ENCODE measurements at places on chromosomes 1 and 21. TPM values are rescaled to one million over a fixed set of nuclear protein-coding genes. Genes with fewer than 3 reads are reported as not detected.

- no peak for DNase-seq
These were observed 104.5 kb downstream of the ZP4 start for GRCh38 chr1:237786066-237786719.

- DNase-seq: no peak
These were observed 82.4 kb downstream of the RAB3GAP2 start for GRCh38 chr1:220189750-220190347.

GRCh38 chr1:66725885-66726665 lies 26.2 kb upstream of the DYNLT5 start:
- DNase-seq: peak; percentile 24

- DNase-seq: no peak
These were observed 44.6 kb upstream of the MPZL1 start for GRCh38 chr1:167676916-167677848.

DNA sequence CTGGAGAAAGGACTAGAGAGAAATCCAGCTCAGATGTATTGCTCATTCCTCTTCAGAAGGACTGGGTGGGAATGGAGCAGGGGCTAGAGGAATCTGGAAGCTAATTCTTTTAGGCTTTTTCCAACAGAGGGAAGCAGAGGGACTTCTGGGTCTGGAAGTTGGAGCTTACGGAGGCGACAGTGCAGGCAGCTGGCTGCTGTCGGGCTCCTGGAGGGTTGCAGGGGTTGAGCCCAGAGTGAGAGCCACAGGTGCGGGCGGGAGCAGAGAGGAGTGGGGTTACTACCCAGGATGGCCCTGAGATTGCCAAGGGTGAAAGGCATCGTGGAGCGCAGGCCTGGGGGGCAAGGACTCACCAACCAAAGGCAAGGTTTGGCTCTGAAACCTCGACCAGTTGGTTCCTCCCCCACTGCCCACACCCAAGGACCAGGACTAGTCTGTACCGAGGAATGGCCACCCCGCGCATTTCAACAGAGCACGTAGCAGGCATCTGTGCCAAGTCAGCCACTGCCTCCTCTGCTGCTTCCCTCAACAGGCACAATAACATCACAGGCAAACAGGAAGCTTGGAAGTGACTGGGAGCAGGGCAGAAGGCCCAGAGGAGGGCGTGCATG lies 22.7 kb upstream of the EDN2 start:
- no peak for DNase-seq

DNA sequence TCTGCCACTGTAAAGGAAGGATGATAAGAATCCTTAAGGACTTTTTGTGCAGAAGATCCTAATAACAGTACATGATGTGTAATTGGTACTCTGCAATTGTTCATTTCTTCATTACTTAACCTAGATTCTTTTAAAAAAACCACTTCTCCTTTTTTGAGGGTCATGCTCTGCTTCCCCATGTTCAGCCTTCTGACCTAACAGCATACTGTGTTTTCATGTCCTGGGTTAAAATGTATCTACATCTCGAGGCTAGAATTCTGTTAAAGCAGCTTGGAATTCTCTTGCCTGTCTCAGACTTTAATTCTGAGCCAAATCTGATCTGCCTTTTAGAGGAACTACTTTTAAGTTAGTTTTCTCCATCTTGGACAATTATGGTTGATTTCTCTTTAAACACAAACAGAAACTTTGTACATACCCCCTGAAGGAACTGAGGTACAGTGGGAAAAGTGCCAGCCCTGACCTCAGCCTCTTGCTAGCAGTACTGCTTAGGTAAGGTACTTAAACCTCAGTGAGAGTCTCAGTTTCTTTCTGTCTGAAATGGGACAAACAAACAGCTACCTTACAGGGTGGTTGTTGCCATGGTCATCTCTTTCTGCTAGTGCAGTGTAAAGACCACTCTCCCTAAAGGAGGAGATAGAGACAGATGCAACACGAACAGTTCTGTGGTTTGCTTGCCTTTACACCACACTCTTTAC lies 103.2 kb upstream of the DYNLT5 start:
- DNase-seq: no peak

DNA sequence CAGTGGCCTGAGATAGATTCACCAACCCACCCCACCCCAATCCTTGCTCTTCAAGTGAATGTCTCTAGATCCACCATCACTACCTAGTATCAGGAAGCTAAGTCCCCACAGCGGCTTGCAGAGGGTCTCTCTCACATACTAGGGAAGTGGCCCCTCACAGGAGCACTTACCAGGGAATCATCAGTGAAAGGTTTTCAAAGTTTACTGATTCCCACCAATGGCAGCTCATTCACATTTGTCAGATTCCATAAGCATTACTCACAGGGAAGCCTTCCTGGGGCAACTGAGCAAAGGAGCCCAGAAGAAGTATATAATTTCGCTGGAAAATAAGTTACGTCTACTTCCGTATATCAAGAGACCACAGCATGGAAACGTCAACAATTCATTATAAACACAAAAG lies 120.8 kb downstream of the GREM2 start:
- no peak for DNase-seq

DNA sequence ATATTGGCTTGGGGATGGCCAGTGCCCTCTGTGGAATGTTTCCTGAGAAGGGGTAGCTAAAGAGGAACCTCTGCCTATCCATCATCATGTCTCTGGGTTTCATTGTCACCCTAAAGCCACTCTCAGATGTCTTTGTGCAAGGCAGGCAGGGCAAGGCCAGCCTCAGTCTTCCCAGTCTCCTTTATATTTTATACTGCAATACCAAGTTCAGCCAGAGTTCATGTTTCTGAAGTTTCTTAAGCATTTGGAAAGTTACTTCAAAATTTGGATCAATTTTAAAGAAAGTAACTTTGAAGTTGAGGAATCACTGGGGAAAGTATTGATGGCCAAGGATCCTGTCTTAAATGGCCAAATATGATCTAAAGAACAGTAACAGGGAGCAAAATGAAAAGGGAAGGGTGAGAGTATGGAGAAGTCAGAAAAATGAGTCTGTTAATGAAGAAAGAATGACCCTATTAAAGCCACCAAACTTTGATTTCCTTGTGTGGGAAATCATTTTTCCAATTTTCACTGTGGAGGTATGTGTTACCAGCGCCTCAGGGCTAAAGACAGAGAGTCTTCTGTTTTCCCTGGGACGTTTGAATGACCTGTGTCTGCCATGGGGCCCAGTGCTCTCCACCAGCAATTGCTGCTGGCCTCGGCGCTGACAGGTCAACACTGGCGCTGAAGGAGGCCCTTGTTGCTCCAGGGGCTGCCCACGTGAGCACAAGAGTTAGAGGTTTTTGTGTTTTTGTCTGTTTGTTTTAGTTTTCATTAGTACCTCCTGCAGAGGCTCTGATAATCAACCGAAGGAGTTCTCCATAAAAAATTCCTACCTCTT lies 93.9 kb downstream of the ATP5PO start:
- DNase-seq: no peak

- DNase-seq: no peak
These were observed 23.5 kb upstream of the LRRC47 start for GRCh38 chr1:3819771-3820200.

DNA sequence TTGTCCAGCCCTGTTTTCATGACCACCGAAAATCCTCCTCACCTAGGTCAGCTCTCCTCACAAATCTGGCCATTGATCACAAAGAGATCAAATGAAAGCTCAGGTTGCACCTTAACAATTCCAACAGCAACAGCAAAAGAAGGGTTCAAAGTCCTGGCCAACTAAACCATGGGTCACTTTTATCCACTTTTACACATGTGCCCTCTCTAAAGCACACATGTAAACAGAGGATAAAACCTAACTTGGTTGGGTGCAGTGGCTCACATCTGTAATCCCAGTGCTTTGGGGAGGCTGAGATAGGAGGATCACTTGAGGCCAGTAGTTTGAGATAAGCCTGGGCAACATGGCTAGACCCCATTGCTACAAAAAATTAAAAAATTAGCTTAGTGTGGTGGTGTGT lies 3.9 kb upstream of the RBM15 start:
- DNase-seq: no peak

GRCh38 chr1:6059866-6060265 lies 14.2 kb downstream of the KCNAB2 start:
- no peak for DNase-seq

DNA sequence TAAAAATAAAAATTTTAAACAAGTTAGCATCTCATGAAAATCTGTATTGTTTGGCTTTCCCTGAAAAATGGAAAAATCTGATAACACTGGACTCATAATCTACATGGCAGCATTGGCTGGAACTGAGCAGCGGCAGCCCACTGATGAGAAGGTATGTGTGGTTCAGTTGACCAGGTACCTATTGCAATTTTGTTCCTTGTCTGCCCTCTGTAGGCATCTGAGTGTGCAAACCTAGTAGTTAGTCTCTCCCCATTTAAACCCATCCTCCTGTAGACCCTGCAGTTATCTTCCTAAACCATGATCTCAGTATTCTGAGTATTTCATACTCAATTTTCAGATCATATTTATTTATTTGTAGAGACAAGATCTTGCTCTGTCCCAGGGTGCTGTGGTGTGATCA lies 59.4 kb upstream of the SERBP1 start:
- DNase-seq: no peak

The GUCA2B gene
- total RNA-seq: not detected

The FYB2 gene
- total RNA-seq: 0.97 TPM

The NCF2 gene
- 9.7 TPM for total RNA-seq

The LRRC71 gene
- not detected for total RNA-seq

The GBP5 gene
- 1.7 TPM for total RNA-seq

The DNALI1 gene
- total RNA-seq: 6.3 TPM

The CFHR5 gene
- total RNA-seq: not detected

The MAP3K21 gene
- total RNA-seq: 0.63 TPM

The THEM5 gene
- not detected for total RNA-seq

The GBP7 gene
- total RNA-seq: not detected

The DEGS1 gene
- 59.2 TPM for total RNA-seq

Measured in left cardiac atrium (tissue), 4 donors.